ENCODE measurements at places on chromosomes 3 and 15. TPM values are rescaled to one million over a fixed set of nuclear protein-coding genes. Genes with fewer than 3 reads are reported as not detected.
A peak's percentile ranks its signal among the peaks of the same experiment; 100 is the strongest.

- DNase-seq: peak; percentile 87
Measured at GRCh38 chr15:99305761-99306505, 54.7 kb downstream of the LRRC28 start.

The BCL2A1 gene
- 7.8 TPM for total RNA-seq

- DNase-seq: no peak
Measured at GRCh38 chr3:141255846-141256261, 24.2 kb downstream of the PXYLP1 start.

The ADIPOQ gene
- 1.5 TPM for total RNA-seq

GRCh38 chr3:194570235-194570634, 63.0 kb downstream of the TMEM44 start:
- DNase-seq: no peak

DNA sequence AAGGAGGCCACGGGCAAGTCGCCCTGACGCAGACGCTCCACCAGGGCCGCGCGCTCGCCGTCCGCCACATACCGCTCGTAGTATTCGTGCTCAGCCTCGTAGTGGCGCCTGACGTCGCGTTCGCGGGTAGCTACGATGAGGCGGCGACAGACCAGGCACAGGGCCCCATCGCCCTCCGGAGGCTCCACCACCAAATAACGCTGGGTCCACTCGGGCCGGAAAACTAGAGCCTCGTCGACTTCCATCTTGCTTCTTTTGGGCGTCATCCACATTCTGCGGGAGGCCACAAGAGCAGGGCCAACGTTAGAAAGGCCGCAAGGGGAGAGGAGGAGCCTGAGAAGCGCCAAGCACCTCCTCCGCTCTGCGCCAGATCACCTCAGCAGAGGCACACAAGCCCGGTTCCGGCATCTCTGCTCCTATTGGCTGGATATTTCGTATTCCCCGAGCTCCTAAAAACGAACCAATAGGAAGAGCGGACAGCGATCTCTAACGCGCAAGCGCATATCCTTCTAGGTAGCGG, at the start of gene EPM2AIP1:
Gene EPM2AIP1 (minus strand): TSS at position 326 of the 520 bp plus-strand sequence. CDS start 54 bp downstream, at position 272.
- DNase-seq: peak; percentile 96

The GREM1 gene
- 30.1 TPM for total RNA-seq

DNA sequence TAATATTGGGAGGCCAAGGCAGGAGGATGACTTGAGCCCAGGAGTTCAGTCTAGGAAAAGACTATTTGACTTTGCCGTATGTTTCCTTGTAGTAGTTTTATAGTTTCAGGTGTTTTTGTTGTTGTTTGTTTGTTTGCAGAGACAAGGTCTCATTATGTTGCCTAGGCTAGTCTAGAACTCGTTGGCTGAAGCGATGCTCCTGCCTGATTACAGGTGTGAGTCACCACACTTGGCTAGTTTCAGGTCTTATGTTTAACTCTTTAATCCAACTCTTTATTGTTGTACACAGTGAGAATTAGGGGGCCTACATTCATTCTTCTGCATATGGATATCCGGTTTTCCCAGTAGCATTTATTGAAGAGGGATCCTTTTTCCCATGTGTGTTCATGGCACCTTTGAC, 32.0 kb downstream of the FAIM start:
- no peak for DNase-seq

DNA sequence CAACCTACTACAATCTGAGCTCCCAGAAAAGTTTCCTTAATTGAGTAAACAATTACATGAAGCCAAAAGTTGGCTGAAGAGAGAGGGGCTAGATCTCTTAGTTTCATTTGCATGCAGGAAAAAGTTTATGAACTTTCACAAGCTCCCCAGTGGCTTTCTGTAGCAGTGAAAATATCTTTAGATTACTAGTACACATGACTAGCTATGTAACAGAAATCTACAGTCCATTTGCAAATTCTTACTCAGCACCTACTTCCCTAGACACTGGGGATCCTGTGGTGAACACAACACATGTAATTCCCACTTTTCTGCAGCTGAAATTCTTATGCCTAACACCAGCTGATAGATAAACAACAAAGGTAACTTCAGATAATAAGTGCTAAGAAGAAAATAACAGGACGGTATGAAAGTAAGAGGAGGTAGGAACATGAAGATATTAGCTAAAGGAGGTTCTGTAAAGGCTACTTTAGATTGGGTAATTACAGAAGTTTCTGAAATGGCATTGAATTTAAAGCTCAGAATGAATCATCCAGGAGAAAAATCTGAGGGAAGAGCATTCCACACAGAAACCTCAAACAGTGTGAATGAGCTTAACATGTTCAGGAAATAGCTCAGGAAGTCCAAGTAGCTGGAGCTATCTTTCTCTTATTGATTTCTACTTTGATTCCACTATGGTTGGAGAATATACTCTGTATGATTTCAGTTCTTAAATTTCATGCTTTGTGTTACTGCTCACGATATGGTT, 204.8 kb downstream of the MAGI1 start:
- no peak for DNase-seq

DNA sequence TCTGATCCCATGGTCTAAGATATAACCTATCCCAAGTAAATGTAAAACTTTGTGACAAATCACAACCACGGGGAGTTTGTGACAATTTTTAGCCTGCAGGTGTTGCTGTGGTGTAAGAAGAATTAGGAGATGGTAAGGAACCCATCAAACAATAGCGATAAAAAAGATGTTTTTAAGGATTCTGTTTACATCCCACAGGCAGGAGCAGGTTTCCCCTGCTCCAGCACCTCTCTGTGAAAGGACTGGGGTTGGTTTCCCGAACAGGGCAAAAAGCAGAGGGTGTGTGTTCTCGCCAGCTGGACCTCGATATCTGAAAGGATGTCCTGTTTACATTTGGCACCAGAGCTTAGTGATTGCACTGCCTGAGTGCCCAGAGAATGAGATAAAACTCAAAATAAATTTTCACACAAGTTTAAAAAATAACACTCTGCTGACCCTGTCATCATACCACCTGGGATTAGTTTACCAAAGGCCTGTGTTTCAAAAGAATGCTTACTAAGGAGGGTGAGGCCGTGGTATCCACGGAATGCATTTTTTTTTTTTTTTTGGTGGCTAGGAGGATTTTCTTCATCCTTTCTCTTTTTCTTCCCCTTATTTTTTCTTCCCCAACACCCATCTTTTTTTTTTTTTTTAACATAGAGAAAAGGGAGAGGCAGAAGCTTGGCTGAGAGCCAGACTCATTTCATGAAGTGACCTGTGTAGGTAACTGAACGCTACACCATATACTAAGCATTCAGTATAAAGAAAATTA, 151.8 kb upstream of the DPH6 start:
- DNase-seq: no peak

DNA sequence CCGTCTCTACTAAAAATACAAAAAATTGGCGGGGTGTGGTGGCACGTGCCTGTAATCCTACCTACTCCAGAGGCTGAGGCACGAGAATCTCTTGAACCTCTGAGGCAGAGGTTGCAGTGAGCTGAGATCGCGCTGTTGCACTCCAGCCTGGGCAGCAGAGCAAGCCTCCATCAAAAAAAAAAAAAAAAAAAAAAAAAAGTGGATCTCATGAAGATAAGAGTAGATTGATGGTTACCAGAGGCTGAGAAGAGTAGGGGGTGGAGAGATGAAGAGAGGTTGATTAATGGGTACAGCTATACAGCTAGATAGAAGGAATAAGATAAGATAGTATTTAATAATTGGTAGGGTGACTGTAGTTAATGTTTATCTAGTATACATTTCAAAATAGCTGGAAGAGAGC, 65.9 kb upstream of the LRRC3B start:
- no peak for DNase-seq

- no peak for DNase-seq
Measured at GRCh38 chr15:71431343-71432336, 316.4 kb downstream of the THSD4 start.

The ALDH1L1 gene
- 10.9 TPM for total RNA-seq

The ERICH6 gene
- 0.18 TPM for total RNA-seq
